ENCODE measurements at places on chromosomes 7 and 10. TPM values are rescaled to one million over a fixed set of nuclear protein-coding genes. Genes with fewer than 3 reads are reported as not detected.

DNA sequence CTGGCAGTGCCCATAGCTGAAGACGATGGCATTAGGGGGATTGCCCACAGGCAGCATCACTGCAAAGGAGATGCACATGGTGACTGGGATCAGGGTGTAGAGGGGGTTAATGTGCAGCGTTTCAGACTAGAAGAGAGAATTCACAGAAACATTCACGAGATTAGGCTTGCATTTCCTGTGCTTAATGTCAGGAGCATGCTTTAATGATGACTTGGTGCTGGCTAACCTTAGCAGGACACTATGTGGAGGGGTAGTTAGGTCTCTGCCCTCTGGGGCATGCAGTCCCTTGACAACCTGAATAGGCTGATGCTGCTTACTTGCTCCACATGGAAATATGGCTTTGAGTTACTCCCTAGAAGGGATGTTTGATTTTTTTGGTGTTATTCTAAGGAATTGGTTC lies 21.8 kb downstream of the STMP1 start:
- no peak for DNase-seq

DNA sequence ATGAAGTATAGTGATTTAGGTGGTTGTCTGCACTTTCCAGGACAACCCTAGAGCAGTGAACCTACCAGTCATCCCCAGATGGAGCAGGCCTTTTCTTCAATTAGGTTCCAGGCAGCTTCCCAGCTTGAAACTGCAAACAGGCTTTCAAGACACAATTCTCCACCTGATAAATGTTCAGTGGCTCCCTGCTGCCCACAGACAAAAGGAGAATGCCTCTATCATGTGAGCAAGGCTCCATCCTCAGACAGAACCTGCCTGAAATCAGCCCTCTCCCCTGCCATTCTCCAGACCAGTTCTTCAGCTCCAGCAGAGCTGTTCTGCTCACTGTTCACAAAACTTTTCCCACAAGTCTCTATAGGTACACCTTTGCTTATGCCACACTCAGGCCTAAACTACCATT lies 22.1 kb downstream of the RELN start:
- DNase-seq, result no peak

DNA sequence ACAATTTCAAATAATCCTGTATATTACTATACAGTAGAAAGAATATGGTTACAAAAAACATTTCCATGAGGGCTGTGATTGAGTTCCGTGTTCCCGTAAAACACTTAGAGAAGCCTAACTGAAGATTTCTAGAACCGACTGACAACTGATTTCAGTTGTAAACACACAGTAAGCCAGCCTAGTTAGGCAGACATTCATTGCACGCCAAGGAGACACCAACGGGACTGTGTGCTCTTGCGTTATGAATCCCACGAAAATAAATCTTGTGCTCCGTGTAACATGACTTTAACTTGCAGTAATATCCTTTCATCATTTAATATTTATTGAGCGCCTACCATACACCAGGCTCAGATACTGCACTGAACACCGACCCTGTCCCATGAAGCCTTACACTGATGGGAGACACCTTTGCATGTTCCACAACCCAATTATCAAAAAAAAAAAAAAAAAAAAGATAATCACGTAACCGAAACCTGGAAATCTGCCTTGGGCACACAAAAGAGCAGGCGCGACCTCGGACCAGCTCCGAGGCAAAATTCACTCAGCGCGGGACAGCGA lies 420 bp upstream of the KLHL7 start:
- DNase-seq, result no peak

DNA sequence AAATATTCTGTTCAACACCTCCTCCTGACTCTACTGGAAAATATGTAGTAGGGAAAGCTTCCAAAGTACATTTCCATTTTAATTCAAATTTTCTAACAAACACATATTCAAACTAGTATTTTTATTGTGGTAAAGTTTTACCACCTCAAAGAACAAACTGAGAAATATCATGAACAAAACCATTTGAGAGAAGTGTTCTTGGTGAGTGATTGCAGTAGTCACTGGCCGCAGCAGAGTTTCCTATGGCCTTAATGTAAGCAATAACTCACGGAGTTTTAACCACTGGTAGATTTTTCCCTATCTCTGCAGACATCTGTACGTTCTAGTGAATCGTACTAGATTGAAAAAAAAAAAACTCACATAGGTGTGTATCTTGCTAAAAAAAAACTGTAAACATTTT lies 487.0 kb upstream of the FZD8 start:
- no peak for DNase-seq

DNA sequence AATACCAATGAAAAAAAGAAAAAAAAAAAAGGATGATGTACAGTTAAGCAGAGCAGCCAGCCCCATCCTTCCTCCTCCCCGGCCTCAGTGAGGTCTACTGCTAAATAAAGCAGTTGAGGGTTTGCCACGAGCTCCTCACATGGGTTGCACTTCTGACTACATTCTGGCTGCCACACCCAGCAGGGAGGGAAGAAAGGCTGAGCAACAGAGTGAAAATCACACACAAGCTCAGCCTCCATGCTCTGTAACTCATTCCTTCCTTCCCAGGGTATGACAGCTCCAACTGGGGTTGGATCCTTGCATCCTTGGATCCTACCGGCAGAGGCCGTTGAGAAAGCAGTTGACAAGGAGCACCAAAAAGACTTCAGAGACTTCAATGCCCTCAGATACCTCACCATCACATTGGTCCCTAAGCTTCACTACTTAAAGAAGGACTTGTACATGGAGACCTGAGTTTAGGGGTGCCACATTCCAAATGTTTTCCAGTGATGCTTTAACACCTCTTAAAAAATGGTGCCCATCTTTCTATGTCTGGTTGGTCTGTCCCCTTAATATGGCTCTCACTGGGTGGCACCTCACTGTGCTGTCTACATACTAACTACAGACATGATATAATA lies 52.9 kb upstream of the PIK3CG start:
- DNase-seq, result no peak

GRCh38 chr10:68330852-68331454 lies 911 bp upstream of the HNRNPH3 start:
- DNase-seq, result no peak

- DNase-seq, result no peak
These were observed 5.8 kb upstream of the ALOX5 start for GRCh38 chr10:45368181-45368580.

GRCh38 chr10:49298671-49298982 lies 343 bp upstream of the C10orf71 start:
- DNase-seq, result no peak

DNA sequence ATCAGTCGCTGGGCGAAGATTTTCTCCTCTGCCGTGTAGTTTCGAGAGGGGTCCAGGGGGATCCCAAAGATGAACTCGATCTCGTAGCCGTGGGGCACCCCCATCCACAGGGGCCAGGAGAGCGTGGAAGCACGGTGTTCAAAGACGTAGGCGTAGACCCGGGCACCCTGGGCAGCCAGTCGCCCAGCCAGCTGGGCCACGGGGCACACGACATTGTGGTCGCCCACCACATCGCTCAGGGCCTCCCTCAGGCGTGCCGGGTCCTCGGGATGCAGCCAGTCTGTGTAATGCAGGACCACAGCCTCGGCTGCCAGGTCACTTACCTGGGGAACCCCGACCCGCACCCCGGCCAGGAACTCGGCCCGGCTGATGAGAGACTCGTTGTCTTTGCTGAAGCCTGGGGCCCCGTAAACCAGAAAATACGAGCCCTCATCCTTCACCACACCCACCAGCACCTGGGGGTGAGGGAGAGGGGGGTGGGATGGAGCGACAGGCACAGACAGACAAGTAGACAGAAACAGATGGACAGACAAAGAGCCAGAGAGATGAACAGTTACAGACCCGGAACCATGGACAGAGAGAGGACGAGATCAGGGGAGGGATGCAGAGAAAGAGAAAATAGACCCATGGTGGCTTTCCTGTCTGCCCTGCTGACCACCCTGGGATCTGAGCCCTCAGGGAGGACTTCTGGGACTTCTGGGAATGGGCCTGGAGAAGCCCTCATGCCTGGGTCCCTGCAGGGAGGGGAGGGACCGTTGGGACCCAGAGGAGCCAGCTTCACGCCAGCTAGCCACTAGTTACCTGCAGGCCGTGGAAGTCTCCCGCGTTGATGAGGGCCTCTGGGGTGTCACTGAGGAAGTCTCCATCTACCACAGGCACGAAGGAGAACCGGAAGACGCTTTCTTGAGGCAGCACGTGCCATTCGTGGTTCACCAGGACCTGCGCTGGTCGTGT lies 3.0 kb downstream of the ACHE start:
- no peak for DNase-seq

DNA sequence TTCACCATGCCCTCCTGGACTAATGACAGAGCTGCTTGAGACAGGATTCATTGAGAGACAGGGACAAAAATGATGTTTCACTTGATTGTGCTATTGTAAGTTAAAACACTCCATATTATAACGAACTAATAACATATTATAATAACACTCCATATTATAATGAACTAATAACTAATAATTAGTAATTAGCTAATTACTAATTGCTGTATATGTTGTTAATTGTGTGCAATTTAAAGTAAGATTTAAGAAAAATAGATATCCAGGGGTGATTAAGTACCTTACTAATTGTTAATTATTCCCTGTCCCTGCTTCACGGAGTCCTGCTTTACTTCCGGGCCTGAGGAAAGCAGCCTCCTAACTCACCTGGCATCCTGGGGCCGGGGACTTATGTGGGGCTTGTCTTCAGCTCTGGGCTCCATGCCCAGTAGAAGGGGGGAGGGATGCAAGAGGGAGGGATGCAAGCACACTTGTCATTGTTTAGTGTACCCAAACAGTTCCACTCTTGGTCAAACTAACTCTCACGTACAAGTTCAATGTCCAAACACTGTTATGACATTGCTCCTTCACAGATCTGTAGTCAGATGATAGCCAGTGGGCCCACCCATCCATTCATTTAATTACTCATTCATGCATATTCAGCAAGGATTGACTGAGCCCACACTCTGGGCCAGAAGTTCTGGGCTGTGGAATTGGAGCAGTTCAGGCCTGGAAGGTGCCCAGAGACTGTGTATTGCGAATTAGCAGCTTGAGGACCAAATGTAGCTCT lies 53.8 kb downstream of the COL13A1 start:
- DNase-seq, result no peak

GRCh38 chr7:130332259-130333053 lies 12.2 kb upstream of the CPA5 start:
- no peak for DNase-seq

GRCh38 chr10:79255007-79255507 lies 92.2 kb upstream of the PPIF start:
- no peak for DNase-seq

Gene TAS2R4
- total RNA-seq, result 3.5 TPM

Gene CAMK2B
- total RNA-seq, result 1.8 TPM

Gene NPFFR1
- total RNA-seq, result 0.14 TPM

Gene CPED1
- 26.4 TPM for total RNA-seq

Gene HHEX
- total RNA-seq, result not detected

Gene CHAT
- not detected for total RNA-seq

Gene DGKB
- total RNA-seq, result 3.5 TPM

Gene OPALIN
- total RNA-seq, result not detected

Gene TEX36
- not detected for total RNA-seq

Gene GIMAP2
- total RNA-seq, result not detected

Gene PPP1R17
- not detected for total RNA-seq

Measured in mesothelial cell of epicardium (in vitro differentiated cells).